IMR-90 (cell line): ENCODE measurements at places on chromosomes 5 and 9. TPM values are rescaled to one million over a fixed set of nuclear protein-coding genes. Genes with fewer than 3 reads are reported as not detected.

The ANKRD20A1 gene
- 0.22 TPM in 1 of 2 replicates, not detected in the other for polyA plus RNA-seq

The TAF11L2 gene
- polyA plus RNA-seq, result not detected in 2 replicates

The PCDHGA12 gene
- polyA plus RNA-seq, result 7.9 and 9.2 TPM in 2 replicates

The MAMDC2 gene
- polyA plus RNA-seq, result 5.0 and 5.2 TPM in 2 replicates

The SAPCD2 gene
- 4.9 and 6.4 TPM in 2 replicates for polyA plus RNA-seq

The ACTBL2 gene
- polyA plus RNA-seq, result 0.29 and 0.52 TPM in 2 replicates
